ENCODE measurements at places on chromosomes 2 and 18.
A peak's percentile ranks its signal among the peaks of the same experiment; 100 is the strongest.

- DNase-seq: no peak
Measured at GRCh38 chr18:13494871-13495445, 231.4 kb downstream of the FAM210A start.

GRCh38 chr2:230156782-230157699 lies 62.7 kb downstream of the SP110 start:
- DNase-seq: peak; percentile 48

DNA sequence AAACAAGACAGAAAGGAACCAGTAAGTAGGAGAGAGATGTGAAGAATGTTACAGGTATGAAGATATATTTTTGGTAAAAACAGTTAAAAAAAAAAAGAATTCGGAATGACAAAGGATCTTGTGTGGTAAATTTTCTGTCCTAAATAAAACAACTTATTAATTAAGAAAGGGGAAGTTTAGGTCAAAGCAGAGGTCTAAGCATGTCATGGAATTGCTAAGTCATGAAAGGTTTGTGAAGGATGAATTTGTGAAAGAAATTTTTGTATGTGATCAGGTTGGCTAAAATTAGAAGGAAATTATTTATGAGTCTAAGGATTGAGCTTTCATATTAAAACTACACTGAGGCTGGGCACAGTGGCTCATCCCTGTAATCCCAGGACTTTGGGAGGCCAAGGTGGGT lies 11.1 kb upstream of the ALPG start:
- DNase-seq: no peak

- DNase-seq: no peak
Measured at GRCh38 chr2:67159929-67160328, 237.2 kb upstream of the ETAA1 start.

- DNase-seq: no peak
Measured at GRCh38 chr2:202704248-202704647, 69.5 kb downstream of the FAM117B start.

GRCh38 chr2:2828774-2829368 lies 497.8 kb upstream of the MYT1L start:
- no peak for DNase-seq

GRCh38 chr2:206275312-206276055 lies 1.0 kb downstream of the ZDBF2 start:
- DNase-seq: no peak

- DNase-seq: peak; percentile 47
Measured at GRCh38 chr2:143246815-143247744, 117.9 kb downstream of the ARHGAP15 start.

Measured in Right ventricle myocardium inferior (tissue), 1 donor.